Stimulated activated CD4-positive, alpha-beta T cell treated with anti-CD3 and anti-CD28 coated beads, Interleukin-12 subunit alpha, Interleukin-12 subunit beta, amount 100 ng/mL, for 4 hours (primary cell): ENCODE measurements at places on chromosomes 5 and 9.

- no peak for DNase-seq
These were observed 67.6 kb upstream of the ATP10B start for GRCh38 chr5:160919626-160920025.

DNA sequence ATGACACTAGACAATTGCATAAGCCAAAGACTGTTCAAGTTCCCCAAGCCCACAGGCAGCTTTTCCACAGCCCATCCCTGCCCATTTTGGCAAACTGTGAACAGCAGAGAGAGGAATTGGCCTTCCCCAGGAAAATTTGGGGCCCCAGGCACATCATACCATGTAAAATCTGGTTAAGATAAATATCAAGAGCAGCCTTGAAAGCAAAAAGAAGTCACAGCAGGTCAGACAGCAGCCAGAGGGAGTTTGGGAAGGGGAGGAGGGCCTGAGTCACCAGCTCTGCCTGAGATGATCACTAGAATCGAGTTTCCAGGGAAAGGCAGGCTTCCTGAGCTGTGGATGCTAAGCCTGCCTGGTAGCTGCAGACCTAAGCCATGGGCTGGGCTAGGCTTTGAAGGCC is 179.2 kb downstream of the RFK start:
- no peak for DNase-seq

DNA sequence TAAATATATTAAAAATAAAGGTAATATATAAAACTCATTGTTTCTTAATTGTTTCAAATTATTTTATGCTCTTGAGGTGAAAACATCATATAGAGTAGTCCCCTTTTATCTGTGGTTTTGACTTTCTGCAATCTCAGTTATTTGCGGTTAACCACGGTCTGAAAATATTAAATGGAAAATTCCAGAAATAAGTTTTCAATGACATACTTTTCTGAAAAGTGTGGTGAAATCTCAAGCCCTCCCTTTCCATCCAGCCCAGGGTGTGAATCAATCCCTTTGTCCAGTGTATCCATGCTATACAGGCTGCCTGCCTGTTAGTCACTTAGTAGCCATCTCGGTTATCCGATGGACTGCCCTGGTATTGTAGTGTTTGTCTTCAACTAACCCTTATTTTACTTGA is 546.7 kb upstream of the DMAC1 start:
- no peak for DNase-seq

DNA sequence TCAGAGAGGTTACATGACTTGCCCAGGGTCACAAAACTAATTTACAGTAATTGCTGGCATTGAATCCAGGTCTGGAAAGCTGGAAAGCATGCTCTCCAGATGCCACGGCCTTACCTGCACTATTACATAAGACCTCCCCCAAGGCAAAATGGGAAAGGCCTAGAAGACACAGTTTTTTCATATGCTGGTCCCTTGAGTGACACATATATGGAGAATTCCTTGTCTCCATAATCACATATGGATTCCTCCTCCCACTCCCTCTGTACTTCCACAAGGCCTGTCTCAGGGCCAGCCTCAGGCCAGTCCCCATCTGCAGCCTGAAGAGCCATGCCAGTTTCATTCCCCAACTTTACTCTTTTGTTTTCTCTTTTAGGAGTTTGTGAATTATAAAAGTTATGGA is 28.6 kb upstream of the MEIKIN start:
- no peak for DNase-seq

DNA sequence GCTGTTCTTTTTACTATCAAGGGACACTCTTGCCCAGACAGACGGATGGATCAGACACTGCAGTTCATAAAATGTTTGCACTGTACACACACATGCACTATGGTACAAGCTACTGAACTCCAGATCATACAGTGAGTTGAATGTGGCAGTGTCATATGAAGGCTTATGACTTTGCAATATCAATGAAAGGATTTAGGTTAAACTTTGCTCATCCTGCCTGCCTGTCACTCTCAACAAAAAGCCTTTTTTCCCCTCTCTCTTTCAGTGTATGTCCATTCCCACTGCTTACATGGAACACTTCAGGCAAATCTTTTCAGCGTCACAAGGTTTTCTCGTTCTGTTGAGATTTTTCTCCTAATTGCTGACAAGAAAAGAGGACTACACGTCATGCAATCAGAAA is 97.4 kb downstream of the BNC2 start:
- DNase-seq = no peak

GRCh38 chr9:114953959-114954358 is 23.6 kb upstream of the TNFSF8 start:
- DNase-seq = no peak

GRCh38 chr5:157080286-157080685 is 21.4 kb upstream of the HAVCR1 start:
- DNase-seq = no peak
